ENCODE measurements at places on chromosomes 5 and 9. TPM values are rescaled to one million over a fixed set of nuclear protein-coding genes. Genes with fewer than 3 reads are reported as not detected.

- DNase-seq: no peak
Observed at GRCh38 chr9:89893886-89894285, 289.1 kb downstream of the GADD45G start.

GRCh38 chr9:123445116-123445515 lies 89.1 kb downstream of the CRB2 start:
- DNase-seq: no peak

DNA sequence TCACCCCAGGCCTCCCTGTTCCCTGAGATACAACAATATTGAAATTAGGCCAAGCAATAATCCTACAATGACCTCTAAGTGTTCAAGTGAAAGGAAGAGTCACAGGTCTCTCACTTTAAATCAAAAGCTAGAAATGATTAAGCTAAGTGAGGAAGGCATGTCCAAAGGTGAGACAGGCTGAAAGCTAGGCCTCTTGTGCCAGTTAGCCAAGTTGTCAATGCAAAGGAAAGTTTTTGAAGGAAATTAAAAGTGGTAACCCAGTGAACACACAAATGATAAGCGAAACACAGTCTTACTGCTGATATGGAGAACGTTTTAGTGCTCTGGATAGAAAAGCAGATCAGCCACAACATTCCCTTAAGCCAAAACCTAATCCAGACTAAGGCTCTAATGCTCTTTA lies 39.8 kb downstream of the PTAR1 start:
- DNase-seq: no peak

GRCh38 chr5:69454460-69455249 lies 37.9 kb upstream of the OCLN start:
- no peak for DNase-seq

- no peak for DNase-seq
Observed at GRCh38 chr5:64700765-64701164, 10.5 kb downstream of the SHISAL2B start.

- DNase-seq: no peak
Observed at GRCh38 chr5:59207401-59207800, 624.5 kb downstream of the RAB3C start.

GRCh38 chr5:64176301-64176700 lies 10.7 kb downstream of the RNF180 start:
- DNase-seq: no peak

The CCDC152 gene
- 0.77 TPM for total RNA-seq

The GAS1 gene
- 19.7 TPM for total RNA-seq
